D721Med (cell line): ENCODE measurements at places on chromosomes 5 and 9.

- no peak for DNase-seq
Measured at GRCh38 chr9:21413151-21413550, 4.2 kb downstream of the IFNA8 start.

GRCh38 chr5:41842777-41843176, 27.4 kb downstream of the OXCT1 start:
- DNase-seq: no peak

DNA sequence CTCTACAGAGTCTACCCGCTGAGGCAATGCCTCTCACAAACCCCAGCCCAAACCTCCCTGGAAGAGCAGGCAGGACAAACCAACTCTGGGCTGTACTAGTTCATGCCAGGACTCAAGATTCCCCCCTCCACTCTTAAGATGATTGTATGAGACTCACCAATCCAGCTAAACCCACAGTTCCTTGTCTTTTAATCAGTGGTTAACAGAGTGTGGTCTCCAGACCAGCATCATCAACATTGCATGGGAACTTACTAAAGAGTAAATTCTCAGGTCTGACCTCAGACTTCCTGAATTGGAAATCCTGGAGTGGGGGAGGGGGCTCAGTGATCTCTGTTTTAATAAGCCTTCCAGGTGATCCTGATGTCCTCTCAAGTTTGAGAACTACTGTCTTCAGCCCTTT, 240.9 kb downstream of the GAS1 start:
- no peak for DNase-seq

DNA sequence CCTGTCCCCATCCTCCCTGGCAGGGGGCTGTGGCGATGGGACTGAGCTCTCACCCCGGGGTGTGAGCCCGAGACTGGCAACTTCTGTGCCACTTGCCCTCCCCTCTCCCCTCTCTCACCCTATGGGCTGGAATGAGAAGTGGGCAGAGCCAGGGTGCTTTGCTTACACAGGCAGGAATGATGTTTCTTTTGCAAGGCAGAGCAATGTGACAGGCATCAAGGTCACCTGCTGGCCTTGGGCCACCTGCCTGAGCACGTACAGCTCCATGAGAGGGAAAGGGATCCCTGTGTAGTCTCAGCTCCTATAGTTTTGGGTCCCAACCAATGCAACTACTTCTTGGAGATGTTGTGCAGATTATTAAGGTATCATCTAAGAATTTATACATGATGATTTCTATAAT, 252.8 kb upstream of the DAP start:
- no peak for DNase-seq
